ENCODE measurements at places on chromosomes 13 and 19.

DNA sequence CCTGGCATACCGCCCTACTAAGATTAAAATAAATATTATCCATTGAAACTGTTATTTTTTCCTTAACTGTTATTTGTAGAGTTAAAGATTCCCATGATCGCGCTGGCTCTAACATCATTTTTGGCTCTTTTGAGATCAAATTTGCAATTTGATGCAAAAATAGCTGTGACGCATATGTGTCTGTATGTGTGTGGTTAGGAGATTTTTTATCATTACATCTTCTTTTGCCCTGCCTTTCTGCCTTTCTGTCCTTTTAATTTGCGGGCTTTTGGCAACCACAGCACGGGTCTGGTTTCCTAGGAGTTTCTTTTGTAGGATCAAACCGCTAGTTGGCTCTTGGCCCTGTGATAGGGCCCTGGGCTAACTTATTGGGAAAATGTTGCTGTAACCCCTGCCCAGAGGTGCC, 37.3 kb upstream of the ALOX5AP start:
- no peak for DNase-seq

DNA sequence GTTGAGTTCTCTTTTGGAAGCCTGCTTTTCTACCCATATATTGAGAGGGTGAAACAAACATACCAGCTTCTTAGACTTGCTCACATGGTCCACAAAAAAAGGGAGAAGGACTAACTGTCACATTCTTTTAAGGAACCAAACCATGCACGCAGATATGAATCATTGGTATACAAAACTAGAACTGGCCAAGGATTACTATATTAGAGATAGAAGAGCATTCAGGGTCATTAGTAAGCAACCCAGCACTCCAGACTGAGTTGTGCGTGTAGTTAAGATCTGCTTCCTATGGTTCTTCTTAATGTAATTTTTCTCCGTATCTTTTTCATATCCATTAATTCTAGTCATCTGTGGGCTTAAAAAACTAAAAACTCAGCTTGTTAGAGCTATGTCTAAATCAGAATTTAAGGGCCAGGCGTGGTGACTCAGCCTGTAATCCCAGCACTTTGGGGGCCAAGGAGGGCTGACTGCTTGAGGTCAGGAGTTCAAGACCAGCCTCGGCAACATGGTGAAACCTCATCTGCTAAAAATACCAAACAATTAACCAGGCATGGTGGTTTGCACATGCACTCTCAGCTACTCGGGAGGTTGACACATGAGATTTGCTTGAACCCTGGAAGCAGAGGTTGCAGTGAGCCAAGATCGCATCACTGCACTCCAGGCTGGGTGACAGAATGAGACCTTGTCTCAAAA, 19.6 kb downstream of the ALG5 start:
- DNase-seq: no peak

GRCh38 chr13:106445996-106446395, 89.5 kb downstream of the EFNB2 start:
- no peak for DNase-seq

- DNase-seq: no peak
Measured at GRCh38 chr13:38826182-38826813, 139.4 kb downstream of the FREM2 start.

DNA sequence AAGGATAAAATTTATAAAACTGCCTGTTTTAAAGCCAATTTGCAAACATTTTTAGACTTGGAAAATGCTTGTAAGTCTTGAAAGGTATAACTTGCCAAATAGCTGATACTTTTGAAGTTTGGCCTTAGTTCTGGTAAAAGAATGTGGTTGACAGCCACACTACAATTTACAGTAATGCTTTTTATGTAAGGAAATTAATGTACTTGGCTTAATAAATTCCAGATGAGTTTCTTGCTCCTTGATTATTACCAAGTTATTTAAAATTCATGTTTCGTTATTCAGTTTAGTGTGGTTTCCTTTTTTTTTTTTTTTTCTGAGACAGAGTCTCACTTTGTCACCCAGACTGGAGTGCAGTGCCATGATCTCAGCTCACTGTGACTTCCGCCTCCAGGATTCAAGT, 14.9 kb downstream of the LMO7 start:
- DNase-seq: no peak

DNA sequence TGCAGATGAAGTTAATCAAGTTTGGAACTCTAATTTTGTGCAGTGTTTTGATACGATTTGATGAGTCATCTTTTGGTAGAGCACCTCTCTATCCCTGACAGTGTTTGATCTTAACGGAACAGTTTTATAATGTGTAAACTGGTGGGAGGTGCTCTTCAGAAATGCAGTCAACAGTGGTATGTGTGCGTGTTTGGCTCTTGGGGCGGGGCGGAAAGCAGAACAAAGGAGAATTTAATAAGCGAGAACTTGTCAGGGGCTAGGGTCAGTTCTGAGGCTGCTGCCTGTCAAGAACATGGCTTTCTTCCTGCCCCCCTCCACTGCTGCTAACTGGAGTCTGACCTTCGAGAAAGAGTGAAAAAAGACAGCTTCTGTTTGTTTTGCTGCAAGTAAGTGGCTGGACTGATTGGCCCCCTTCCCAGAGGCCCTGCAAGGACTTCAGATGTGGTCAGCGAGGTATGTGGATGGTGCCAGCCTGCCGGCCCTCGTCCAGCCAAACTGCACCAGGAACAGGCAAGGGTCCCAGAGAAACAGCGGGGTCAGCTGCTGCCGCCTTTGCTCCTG, 40.8 kb downstream of the BBC3 start:
- DNase-seq: peak; percentile 38

DNA sequence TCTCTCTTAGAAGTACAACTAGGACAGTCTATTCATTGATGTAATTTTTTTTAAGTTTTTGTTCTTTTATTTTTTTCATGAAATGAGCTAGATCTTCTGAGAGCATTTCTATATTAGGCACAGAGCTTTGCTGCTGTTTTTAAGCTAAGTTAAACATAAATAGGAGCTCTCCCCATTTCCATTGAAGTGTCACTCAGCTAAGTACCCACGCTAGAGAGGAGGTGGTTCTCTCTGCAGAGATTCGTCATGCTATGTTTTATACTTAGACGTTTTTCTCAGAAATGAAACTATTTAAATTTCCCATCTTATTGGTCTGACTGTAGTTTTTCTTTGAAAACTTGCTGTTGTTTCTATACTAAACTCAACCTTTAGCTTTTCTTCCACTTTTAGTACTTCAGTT, 271.5 kb downstream of the PCDH9 start:
- DNase-seq: no peak

- DNase-seq: no peak
Measured at GRCh38 chr13:102302534-102302933, 99.3 kb downstream of the FGF14 start.

GRCh38 chr19:42021185-42021584, 27.2 kb upstream of the ATP1A3 start:
- DNase-seq: no peak
